ENCODE measurements at places on chromosomes 3 and 15. TPM values are rescaled to one million over a fixed set of nuclear protein-coding genes. Genes with fewer than 3 reads are reported as not detected.
A peak's percentile ranks its signal among the peaks of the same experiment; 100 is the strongest.

PDCD7 gene
- 10.4 TPM for total RNA-seq

DNA sequence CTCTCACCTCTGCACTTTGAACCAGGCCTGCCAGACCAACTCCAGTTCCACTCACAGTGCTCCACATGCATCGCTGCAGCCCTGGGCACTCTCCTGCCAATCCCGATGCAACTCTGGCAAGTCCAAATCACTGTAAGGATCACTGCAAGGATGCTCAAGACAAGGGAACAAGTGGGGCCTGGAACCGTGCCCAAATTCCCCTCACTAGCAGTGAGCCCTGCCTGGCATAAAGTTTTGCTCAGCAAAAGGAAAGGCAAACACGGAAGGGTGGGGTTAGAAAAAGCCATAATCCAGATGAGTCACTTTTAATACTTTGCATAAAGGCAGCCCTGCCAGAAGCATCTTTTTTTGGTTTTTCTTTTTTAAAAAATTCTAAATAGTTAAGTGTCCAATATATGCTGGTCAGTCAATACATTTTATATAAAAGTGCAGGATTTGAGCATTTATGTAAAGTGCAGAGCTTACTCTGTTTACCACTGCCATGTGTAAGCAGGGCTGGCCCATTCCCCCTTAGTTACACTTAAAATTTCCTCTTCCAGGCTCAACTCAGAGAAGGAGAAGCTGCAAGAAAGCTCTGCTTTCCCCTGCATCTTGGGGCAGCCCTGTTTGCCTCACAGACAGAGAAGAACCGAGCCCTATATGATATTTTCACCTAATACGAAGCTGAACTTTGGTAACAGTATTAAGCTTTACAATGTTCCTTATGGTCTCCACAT is 102.2 kb downstream of the CD47 start:
- no peak for DNase-seq

DNA sequence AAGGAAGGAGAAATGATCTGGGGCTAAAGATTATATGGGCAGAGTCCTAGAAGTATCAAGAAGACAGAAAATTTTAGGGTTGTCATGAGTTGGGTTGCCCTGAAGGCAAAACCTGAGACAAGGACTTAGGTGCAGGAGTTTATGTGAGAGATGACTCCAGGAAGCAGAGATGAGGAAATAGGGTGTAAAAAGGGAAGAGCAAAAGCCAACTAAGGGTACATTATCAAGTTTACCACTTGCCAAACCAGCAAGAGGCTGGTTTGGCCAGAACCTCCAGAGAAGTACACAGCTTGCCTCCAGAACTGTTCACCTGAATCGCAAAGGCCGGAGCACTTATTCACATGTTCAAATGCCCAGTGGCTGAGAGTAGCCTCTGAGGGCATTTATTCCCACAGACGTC is 116.7 kb downstream of the FHIT start:
- DNase-seq, result no peak

GRCh38 chr3:172980849-172981248 is 160.2 kb downstream of the SPATA16 start:
- no peak for DNase-seq

- DNase-seq, result no peak
These were observed 10.2 kb upstream of the PLXND1 start for GRCh38 chr3:129616713-129617112.

DNA sequence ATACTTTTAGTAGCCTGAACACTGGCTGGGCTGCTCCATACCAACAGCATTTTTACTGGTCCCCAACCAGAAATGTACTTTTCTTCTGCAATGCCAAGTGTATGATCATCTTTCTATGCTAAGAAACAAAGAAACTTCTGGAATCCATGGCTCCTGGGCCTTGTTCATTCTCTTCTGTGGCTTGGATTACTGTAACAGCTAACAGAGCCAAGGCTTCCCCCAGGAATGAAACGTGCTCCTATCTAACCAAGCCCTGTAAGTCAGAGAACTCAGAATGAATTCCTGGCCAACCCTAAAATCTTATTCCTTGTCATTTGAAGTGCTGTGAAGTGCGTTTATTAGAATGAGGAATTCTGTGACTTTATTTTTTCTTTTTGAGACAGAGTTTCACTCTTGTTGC is 102.9 kb upstream of the RAD18 start:
- no peak for DNase-seq

DNA sequence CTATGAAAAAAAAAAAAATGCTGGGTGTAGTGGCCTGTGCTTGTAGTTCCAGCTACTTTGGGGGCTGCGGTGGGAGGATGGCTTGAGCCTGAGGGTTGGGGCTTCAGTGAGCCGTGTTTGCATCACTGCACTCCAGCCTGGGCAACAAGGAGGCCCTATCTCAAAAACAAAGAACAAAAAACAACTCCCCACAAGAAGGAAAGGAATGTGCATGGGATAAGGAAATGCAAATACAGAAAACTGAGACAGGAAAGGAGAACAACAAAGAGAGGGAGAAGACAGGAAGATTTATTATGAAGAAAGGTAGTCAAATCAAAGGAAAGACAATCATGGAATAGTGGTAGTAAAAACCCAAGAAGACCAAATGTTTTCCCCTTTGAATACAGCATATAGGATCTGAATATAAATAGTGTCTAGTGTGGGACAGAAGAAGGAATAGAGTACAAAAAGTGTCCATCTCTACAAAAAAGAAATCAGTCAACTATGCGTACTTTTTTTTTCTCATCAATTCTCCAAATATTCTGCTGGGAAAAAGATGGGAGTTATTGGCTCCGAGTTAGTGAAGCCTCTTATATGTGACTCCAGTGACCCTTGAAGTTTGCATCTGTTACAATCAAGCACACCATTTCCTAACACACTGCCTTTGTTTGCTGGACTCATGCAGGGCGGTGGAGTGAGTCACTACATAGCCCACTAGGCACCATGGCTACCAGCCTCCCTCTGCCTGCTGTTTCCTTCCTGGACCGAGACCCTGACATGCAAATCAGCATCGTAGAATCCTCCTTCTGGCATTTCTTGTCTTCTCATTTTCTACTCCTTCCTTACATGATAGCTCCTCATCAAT is 101.2 kb upstream of the PTX3 start:
- DNase-seq, result no peak

- no peak for DNase-seq
These were observed 100.3 kb upstream of the CADPS start for GRCh38 chr3:62975566-62975965.

- DNase-seq, result no peak
These were observed 23.5 kb downstream of the ZNF80 start for GRCh38 chr3:114213627-114214541.

- no peak for DNase-seq
These were observed 60.0 kb downstream of the AAGAB start for GRCh38 chr15:67194171-67195114.

DNA sequence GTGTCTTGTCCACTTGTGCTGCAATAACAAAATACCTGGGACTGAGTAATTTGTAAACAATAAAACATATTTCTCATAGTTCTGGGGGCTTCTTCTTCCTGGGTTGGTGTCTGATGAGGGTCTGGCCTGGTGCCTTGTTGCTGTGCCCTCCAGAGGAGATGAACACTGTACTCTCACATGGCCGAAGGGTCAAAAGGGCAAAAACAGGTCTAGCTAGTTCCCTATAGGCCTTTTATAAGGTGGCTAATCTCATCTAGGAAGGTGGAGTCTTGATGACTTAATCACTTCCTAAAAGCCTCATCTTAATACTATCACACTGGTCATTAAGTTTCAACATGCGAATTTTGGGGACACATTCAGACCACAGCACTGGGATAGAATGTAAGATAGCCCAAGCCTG is 228.4 kb downstream of the TLE3 start:
- no peak for DNase-seq

GRCh38 chr15:41464889-41465580 is 28.6 kb upstream of the ITPKA start:
- no peak for DNase-seq

DNA sequence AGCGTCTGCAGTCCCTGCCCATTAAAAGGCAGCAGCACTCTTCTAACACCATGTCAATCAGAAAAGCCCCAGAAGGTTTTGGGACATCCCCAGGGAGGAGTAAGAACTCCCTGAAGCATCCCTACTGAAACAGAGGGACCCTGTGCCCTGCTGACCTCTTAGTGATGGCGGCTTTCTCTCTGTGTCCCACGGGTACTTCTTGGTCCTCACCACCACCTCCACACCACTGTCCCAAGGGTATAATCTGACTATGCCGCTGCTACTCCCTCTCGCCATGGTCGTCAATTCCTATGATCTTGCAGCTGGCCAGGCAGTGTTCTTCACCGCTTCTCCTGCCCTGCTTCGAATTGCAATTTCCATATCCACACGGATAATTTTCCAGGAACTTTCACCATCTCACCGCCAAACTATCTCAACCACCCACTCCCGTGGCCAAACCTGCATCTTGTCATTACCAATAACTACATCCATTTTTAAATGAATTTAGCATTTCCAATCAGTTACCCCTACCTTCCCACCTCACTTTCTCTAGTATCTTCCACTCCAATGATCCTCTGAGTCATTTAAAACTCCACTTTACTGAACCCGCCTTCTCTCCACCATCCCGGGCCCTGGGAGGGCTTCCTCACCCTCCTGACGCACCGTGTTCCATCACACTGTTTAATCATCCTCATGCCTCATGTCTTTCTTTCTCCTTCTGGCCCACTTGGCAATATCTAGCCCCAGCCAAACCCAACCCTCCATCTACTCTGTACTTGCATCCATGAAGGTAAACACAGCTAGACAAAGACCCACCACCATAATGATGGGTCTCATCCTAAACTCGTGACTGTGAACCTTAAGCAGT is 23.7 kb downstream of the PRR23E start:
- DNase-seq, result no peak

GRCh38 chr3:9251055-9251786 is 1.8 kb upstream of the SRGAP3 start:
- DNase-seq, result peak; percentile 96

GRCh38 chr3:168248383-168249204 is 152.9 kb upstream of the GOLIM4 start:
- DNase-seq, result no peak

DNA sequence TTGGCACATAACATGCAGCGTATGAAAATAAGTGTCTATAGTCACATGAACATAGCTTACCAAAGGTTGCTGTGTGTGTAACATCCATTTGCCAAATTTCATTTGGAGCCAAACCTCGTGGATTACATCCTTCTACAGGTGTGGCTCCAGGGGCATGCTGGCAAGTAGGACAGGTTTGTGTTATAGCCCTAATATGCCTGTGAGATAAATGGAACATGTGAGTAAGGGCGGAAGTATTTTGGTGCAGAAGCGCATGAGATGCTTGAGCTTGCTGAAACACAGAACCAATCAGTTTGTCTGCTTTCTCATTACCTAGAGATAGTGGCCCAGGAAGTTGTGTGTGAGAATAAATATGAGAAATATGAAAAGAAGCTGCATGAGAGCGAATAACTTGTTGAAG is 21.8 kb upstream of the XCR1 start:
- no peak for DNase-seq

DNA sequence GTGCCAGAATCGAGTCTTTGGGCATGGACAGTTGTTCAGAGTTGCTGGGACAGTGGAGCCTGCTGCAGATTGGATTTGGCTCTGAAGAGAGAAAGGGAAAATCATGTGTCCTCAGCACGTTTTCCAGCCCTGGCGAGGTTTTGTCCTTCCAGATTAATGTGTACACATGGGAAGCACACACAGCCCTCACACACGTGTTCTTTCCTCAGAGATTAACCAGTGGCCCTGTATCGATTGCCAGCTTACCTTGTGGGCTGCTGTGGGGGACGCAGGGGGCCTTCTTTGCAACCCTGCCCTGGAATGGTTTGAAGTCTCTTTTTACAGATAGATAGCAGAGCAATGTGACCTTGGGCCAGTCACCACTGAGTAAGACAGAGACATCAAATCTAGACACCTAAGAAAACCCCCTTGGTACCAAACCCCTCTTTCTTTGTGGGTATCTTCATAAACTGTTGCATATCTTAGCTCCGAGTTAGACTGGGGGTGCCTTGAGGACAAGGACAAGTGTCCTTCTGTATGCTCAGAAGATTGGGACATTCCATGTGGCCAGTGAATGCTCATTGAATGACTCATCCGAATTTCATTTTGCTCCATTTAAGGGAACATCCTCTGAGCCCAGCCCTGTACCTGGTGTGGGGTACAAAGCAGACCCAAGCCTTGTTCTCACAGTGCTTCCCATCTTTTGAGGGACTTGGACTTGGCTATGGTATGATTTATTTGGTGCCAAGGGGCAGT is 48.0 kb downstream of the SMAD6 start:
- DNase-seq, result no peak

Data from gastrocnemius medialis (tissue), 4 donors.